Activated T-cell treated with anti-CD3 and anti-CD28 coated beads for 48 hours (primary cell): ENCODE measurements at places on chromosomes 6 and 20.

- DNase-seq = no peak
Observed at GRCh38 chr20:775679-776135, 7.4 kb upstream of the SLC52A3 start.

DNA sequence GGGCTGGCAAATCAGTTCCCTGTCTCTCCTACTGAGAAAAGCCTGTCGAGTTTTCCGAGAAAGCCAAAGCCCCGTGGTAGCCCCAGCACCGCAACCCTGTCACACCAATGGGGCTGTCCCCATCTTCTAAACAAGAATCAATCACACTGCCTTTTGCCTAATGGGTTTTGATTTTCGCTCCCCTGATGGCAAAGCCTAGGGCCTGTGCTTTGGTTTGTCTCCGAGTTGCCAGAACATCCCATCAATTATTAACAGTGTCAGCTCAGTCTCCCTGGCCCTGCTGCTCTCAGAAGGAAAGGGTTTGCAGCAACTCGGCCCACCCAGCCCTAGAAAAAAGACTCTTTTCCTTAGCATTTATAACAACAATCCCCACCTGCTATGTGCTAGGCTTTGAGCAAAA is 4.2 kb downstream of the KCNB1 start:
- DNase-seq = no peak

DNA sequence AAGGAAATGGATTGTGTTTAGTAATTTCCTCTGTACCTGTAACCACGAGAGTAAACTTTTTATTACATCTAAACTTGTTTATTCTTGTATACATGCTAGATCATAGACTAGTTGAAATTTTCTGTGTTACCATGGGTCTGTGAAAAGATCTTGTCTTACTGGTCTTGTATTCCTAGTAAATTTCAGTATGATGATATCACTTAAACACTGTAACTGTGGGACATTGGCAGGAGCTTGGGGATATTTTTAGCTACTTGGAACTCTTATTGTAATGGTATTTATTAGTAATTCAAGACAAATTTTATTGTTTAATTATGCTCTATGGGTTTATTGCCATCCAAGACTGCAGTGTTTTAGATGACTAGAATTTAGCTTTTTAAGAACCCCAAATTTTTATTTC is 25.9 kb upstream of the TULP4 start:
- DNase-seq = no peak

DNA sequence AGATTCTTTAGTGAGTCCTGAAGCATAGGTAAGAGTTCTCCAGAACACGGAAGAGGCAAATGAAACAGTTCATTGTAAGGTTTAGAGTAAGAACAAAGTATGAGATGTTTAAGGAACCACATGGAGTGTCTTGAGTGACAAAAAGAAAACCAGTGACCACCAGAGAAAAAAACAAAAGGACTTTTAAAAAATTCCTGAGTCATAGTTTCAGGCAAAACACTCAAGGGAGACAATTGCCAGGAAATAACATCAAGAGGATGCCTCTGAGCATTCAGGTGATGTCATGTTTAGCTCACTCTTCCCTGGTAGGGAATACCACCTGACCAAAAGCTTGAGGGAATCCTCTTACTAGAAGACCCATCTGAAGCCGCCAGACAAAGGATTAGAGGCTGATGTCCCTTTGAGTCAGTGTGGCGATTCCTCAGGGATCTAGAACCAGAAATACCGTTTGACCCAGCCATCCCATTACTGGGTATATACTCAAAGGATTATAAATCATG is 110.3 kb downstream of the COL19A1 start:
- DNase-seq = no peak

DNA sequence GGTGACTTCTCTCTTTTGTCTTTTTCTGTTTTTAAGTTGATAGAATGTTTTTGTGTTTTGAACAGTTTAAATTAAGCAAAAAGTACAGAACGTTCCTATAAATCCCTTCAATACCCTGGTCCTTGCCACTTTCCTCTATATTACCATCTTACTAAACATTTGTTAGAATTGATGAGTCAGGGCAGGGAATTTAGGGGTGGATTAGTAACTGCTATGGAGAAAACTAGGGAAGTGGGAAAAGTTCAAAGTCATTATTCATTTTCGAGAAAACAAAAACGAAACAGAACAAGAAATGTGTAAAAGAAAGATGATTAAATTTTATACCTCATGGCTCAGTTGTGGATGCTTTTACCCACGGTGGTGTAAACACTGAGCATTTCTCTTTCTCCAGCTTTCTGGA is 240.4 kb upstream of the SULF2 start:
- DNase-seq = no peak
